ENCODE measurements at places on chromosomes 12 and 14.

- no peak for DNase-seq
Observed at GRCh38 chr14:101223561-101224162, 320.1 kb upstream of the RTL1 start.

GRCh38 chr12:68225576-68226476, at the start of gene IL26:
Gene IL26, minus strand, starts transcription at chr12:68225810. Its CDS starts 54 bp downstream, at chr12:68225756.
- DNase-seq, result no peak

DNA sequence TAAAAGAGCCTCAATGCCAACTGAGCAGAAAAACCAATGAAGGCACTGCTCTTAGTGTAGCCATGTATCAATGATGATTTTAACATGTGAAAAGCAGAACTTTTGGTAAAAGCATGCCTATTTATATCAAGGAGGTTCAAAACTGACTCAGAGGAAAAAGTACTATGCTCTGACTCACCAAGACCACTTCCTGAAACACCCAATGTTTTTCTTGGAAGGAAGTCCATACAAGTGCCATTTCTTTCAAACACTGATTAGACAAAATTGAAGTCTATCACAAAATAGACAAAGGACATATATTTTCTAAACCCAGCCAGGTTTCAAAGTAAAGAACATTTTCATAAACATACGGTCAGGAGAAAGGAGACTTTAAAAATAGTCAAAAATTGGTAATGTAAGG, 88.6 kb downstream of the EPS8 start:
- no peak for DNase-seq

GRCh38 chr12:82839796-82840195, 153.1 kb downstream of the TMTC2 start:
- DNase-seq, result no peak

- no peak for DNase-seq
Observed at GRCh38 chr12:106941481-106942156, 14.1 kb upstream of the TMEM263 start.

GRCh38 chr12:42762395-42762925, 172.9 kb upstream of the PRICKLE1 start:
- DNase-seq, result no peak

DNA sequence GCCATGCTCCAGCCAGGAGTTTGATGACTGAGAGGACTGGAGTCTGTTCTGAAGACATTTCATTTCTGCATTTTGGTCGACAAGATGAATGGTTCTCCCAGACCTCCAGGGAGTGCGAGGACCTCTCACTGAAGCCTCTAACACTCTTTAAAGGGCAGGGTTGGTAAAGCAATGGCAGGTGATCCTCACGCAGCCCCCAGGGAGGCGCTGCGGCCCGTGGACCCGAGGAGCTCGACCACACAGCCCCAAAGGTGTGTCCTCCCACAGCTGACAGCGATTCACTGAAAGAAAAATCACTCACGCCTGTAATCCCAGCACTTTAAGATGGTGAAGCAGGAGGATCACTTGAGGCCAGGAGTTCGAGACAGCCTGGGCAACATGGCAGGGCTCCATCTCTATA, 183.8 kb upstream of the SFSWAP start:
- no peak for DNase-seq

DNA sequence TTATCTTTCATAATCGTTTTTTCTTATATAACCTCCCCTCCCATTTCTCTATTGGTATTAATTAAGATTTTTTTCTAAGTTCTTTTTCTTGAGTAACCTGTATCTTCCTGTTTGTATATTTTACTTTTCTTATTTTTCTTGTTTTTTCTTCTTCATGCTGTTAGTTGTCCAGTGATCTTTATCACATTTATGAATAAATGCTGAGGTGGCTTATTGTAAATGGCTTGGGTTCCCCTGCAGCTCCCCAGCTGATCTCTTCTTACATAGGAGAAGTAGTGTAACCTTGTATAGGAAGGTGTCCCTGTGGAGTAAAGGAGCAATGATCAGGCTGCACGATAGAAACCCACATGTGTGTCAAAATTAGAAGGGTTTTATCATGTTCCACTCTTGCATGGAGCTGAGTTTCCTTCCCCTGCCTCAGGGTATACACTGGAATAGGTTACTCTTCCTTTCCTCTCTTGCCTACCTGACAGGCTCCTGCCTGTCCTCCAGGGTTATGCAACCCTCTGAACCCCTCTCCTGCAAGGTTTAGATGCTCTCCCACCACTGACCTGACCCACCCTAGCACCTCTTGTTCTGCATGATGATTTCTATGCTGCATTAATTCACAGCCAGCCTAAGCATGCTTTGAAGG, 334.8 kb upstream of the RGS6 start:
- no peak for DNase-seq

- DNase-seq, result peak; percentile 72
Observed at GRCh38 chr12:56521590-56522371, at the start of gene RBMS2. Gene RBMS2, plus strand, starts transcription at chr12:56521820. Its CDS starts 204 bp downstream, at chr12:56522024.

DNA sequence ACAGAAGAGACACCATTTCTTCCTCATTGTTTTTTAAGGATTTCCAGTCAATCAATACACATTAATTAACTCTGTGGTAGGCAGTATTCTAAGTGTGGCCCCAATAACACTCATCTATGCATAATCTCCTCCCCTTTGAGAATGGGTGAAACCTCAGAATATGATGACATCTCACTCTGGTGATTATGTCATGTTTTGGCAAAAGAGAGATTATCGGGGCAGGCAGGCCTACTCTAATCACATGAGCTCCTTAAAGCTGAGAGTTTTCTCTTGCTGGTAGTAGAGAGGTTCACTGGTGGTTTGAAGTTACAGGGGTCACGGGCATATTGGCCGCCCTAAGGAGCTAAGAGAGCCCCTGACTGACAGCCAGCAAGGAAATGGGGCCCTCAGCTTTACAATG, 7.1 kb upstream of the LGMN start:
- no peak for DNase-seq

- no peak for DNase-seq
Observed at GRCh38 chr12:81176796-81177195, 98.9 kb downstream of the ACSS3 start.

GRCh38 chr12:86950043-86950442, 693.9 kb upstream of the MGAT4C start:
- no peak for DNase-seq

Data from right kidney (tissue), 9 donors.